ENCODE measurements at places on chromosomes 1 and 21.

GRCh38 chr1:9289090-9289534 is 3.6 kb upstream of the SPSB1 start:
- DNase-seq, result peak; percentile 92

DNA sequence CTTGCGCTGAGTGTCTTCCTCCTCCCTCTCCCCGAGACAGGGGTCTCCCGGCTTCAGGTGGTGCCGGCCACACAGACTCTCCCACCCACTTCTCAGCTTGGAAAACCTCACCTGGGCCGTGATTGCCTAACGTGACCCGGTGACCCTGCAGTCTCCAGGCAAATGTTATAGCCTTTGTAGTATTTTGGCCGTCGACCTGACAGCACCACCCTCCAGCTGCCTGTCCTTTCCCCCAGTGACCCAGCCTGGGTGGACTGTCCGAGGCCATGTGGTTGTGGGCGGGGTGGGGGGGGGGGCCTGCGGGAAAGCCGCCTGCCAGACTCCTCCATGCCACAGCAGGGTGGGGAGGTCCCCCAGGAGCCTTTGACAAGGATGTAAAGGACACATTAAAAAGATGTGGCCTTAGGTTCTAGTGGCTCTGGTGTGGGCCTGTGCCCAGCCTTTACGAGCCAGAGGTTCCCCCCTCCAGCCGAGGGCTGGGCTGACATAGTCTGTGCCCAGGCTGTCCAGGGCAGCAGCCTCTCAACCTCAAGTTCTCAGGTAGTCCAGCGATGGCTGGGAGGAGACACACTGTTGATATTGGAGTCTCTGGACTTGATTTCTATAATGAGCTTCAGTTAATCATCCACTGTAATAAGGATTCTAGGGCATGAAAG is 8.1 kb downstream of the TOR3A start:
- DNase-seq, result no peak

- no peak for DNase-seq
These were observed 169.2 kb downstream of the DHRS3 start for GRCh38 chr1:12448746-12449177.

DNA sequence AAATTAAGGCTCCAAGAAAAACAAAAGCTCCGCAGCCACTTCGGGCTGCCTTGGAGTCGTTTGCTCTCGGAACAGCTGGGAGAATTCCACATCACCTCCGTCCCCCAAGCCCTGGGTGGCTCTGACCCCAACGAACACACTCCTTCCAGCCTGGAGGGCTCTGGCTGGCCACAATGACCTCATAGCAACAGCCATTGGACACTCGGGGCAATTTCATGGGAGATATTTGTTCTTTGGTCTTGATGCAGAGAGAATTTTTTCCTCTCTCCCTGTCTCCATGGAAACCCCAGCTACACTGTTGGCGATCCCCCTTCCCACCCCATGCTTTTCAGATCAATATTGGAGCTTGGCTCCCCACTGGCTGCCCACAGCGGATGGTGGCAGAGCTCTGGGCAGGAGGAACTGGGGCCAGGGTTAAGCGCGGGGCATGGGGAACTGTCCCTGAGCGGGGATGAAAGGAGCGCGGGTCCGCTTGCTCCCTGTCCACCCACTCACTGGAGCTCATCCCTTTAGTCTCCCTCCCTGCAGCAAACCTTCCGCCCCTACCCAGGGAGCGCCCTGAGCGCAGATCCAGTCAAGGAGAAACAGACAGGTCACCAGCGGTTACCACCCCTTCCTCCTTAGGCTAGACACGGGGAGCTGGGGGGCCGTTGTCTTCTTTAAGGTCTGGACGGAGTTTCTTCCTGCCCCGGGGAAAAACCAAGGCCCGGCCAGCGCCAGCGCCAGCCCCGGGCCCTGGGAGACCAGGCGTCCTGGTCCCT is 1.2 kb downstream of the WNT4 start:
- DNase-seq, result no peak

DNA sequence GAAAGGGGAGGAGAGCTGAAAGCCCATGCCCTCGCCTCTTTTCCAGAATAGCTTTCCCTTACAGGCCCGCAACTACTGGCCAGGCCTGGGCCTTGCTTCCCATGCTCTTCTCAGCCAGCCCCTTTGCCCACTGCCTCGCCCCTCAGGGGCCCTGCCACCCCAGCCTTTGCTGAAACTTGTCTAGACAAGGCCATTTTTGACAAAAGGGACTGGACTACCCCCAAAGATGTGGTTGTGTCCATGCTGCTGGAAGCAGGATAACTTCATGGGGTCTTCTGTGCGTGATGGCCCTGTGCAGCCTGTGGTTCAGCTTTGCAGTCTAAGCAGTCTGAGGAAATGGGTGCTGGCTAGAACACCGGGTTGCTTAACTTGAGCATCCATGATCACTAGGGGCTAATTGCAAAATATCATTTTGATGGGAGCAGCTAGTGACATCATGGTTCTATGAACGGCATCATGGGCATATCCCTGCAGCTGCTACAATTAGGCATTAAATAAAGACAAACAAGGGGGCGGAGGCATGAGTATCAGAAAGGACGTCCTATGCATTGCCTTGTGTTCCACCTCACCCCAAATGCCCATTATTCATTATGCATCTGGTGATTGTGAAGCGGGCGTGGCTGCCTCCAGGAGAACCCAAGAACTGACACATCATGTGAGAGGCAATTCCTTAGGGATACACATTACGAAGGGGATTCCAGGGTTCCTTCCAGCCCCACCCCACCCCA is 36.8 kb downstream of the NTPCR start:
- DNase-seq, result no peak

DNA sequence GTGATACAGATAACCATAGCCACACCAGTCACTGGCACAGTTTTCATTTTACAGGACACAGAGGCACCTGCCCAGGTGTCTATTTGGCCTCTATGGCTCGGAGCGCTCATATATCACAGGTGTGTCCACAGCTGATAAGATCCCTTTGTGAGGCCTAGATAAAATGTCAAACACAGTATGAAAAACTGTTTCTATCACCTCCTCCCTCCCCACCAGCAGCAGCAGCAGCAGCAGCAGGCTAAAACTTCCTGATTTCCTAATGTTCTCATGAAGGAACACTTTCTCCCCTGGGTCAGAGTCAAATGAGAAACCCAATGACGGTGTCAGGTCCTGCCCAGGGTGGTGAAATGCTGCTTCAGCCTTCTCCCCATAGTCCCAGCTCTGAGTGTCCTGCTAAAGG is 24.4 kb downstream of the ELAPOR1 start:
- DNase-seq, result no peak

- no peak for DNase-seq
These were observed 19.0 kb upstream of the MFN2 start for GRCh38 chr1:11961230-11961629.

GRCh38 chr1:165941531-165941930 is 114.1 kb downstream of the UCK2 start:
- DNase-seq, result no peak

- no peak for DNase-seq
These were observed 58.5 kb downstream of the ATP2B4 start for GRCh38 chr1:203685168-203685567.

- no peak for DNase-seq
These were observed at the start of gene S100A13 for GRCh38 chr1:153626904-153627714. TSS of gene S100A13 (minus strand) at chr1:153627505. CDS start at chr1:153626472, 1,033 bp downstream.

DNA sequence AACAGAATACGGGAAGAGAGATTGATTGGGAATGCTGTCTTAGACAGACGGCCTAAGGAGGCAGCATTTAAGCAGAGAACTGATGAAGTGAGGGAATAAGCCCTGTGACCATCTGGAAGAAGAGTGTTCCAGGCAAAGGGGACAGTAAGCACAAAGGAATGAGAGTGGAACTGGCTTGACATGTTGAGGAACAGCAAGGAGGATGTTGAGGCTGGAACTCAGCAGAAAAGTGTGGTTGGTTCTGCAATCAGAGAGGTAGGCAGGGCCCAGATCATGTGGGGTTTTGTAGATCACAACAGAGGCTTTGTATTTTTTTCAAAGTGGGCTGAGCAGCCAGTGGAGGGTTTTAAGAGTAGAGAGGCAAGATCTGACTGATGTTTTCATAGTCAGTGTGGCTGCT is 157.4 kb downstream of the DNM3 start:
- DNase-seq, result no peak
